ENCODE measurements at places on chromosomes 7 and 10.

DNA sequence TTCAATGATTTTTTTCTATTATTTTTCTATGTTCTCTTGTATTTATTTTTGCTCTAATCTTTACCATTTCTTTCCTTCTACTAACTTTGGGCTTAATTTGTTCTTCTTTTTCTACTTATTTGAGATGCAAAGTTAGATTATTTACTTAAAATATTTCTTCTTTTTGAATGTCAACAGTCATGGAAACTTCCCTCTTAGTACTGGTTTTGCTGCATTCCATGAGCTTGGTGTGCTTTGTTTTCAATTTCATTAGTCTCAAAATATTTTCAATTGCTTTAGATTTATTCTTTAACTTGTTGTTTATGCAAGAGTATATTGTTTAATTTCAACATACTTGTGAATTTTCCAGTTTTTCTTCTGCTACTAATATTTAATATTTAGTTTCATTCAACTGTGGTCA, 230.4 kb downstream of the LRRTM3 start:
- DNase-seq: no peak

- no peak for DNase-seq
Observed at GRCh38 chr10:24718031-24718855, 5.4 kb downstream of the ARHGAP21 start.

- no peak for DNase-seq
Observed at GRCh38 chr7:117114272-117114671, 161.0 kb downstream of the ST7 start.

DNA sequence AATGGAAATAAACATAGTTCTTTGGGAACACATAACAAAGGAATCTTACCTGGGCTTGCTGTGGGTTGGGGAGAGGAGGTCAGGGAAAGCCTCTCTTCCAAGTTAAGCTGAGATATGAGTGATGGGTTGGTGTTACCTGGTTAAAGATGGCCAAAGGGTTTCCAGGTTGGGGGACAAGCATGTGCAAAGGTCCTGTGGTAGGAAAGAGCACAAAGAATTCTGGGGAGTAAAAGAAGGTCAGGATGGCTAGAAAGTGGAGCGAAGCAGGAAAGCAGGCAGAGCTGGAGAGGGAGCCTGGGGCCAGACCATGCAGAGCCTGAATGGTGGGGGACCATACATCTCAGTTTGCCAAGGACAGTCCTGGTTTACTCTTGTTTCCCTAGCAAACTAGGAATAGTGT, 133.2 kb downstream of the CFAP58 start:
- no peak for DNase-seq

- DNase-seq: no peak
Observed at GRCh38 chr7:80884511-80885195, 34.2 kb downstream of the SEMA3C start.

GRCh38 chr10:117226813-117227451, 14.0 kb upstream of the SLC18A2 start:
- no peak for DNase-seq

DNA sequence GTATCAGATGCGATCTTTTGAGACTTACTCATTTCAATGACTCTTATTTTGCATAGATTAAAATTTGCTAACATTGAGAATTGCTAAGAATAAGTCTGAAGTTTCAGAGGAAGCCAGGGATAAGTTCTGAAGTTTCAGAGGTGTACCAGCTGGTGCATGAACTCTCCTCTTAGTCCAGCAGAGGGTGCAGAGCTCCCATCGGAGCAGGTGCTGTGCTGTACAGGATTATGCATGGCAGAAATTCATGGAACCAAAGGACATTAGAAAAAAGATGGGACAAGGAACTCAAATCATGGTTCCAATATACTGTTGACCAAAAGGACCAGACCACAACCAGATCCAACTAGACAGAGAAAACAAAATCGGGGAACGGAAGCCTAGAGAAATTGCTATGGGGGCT, 41.9 kb downstream of the MGAM2 start:
- DNase-seq: no peak

DNA sequence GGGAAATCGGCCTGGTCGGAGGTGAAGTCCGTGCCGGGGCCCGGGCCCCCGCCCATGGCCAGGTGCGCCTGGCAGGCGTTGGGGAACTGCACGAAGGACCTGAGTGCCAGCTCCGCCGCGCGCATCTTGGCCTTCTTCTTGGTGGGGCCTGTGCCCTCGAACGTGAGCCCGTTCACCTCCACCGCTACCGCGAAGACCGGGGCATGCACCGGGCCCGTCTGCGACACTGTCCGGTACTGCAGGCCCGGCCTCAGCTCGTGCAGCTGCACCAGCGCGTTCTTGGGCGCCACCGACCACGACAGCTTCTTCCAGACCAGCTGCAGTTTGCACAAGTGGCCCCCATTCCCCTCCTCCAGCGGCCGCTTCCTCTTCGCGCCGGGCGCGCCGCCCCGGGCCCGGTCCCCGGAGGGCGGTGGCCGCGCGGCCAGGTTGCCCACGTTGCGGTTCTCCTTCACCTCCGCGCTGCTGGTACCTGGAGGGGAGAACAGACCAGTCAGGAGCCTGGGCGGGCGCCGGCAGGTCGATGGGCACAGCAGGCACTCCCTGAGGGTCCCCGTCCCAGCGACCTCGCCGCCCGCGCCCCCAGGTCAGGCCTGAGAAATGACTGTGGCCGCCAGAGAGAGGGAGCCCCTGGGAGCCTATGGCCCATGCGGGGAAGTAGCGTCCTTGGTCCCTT, 307.4 kb downstream of the WDR37 start:
- DNase-seq: no peak

DNA sequence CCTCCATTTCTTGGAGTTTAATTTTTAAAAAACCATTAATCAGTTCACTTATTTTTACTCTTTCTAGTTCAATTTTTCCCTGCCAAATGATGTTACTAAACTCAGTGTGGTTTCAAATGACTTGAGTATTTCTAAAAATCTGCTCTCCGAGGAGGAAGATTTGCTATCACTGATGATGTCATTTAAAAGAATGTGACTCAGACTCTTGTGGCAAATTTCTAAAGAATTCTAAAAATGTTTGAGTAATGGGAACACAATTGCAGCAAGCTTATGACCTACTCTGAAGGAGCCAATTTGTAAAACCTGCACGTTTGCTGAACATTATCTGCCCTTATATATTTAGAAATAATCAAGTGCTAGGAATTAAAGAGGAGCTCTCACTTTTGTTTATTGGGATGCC, 88.6 kb downstream of the SPAG6 start:
- DNase-seq: no peak

DNA sequence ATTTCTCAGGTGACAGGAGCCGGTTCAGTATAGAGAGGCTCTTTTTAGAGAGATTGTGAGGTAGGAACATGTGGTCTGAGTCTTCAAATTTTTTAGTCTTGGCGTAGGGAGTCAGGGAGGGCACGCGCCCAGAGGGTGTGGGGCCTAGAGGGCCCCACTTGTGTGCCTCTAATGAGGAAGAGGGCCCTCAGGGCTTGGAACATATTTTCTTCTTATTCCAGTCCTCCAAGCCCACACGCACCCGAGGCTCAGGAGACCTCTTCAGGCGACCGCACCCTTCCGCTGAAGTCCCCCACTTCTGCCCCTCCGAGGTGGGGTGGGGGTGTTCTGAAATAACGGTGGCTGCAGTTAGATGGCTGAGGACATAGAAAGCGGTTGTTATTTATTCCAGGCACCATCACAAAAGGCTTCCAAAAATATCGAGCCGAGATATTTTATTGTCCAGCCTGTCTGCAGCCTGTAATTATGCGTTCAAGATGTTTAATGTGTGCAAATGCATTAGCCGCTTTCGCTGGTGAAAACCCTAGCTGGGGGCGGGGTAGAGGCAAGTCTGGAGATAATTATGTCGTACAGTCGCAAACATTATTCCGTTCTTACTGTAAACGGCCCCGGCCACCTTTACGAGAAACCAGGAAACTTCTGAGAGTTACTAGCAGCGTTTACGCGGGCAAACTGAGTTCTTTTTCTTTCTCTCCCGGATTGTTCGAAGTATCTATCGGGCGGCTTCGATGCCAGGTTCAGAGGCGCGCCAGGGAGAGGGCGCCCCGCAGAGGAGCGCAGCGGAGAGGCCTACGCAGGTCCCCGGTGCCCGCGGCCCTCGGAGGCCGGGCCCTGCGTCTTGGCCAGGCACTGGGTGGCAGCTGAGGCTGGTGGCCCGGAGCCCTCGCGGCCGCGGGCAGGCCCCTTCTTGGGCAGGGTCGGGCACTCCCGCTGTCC, 12.9 kb upstream of the HOXA13 start:
- DNase-seq: no peak

GRCh38 chr10:30705101-30705624, 75.6 kb upstream of the LYZL2 start:
- peak; percentile 48 for DNase-seq

GRCh38 chr10:132407846-132408278, 10.9 kb downstream of the PWWP2B start:
- DNase-seq: no peak

DNA sequence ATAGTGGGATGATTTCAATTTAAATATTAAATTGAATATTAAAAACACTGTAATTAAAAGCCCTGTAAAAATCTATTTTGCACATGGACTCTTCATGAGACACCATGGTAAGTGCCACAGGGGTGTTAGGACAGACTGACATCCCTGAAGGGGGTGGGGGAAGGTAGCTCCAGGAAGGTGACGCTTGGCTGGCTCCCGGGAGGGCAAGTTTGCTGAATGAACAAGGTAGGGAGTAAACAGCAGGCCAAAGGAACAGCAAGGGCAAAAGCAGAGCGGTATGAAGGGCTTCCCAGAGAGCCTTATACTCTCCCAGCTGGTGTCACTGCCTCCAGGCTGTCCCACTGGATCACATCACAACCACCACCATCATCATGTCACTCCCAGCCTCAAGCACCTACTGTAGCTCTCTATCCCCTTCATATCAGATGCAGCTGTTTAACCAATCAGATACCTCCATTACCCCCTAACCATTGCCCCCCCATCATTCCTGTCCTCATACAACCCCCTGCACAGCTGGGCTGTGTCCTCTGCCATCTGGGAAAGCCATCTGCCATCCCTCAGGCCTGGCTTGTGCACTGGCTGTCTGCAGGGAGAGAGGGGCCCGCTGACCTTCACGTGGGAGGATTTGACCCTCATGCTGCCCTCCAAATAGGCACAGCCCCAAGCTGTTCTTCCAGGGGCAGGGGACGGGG, 19.5 kb downstream of the HSPA12A start:
- DNase-seq: no peak

DNA sequence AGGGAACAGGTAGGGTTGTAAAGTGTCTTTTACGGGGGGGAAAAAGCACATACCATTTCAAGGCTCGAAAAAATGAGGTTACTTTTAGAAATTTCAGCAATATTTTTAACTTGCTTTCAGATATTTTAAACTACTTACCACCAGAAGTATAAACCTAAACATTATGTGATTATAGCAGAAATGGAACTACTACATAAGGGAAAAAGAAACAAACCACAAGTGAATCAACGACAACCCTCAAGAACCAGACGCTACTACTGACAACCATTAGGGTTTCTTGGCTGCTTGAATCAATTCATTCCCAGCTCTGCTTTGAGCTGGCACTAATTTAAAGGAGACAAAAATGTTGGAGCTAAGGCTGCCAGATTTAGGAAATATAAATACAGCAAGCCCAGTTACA, 80.1 kb downstream of the ZFAND4 start:
- no peak for DNase-seq

DNA sequence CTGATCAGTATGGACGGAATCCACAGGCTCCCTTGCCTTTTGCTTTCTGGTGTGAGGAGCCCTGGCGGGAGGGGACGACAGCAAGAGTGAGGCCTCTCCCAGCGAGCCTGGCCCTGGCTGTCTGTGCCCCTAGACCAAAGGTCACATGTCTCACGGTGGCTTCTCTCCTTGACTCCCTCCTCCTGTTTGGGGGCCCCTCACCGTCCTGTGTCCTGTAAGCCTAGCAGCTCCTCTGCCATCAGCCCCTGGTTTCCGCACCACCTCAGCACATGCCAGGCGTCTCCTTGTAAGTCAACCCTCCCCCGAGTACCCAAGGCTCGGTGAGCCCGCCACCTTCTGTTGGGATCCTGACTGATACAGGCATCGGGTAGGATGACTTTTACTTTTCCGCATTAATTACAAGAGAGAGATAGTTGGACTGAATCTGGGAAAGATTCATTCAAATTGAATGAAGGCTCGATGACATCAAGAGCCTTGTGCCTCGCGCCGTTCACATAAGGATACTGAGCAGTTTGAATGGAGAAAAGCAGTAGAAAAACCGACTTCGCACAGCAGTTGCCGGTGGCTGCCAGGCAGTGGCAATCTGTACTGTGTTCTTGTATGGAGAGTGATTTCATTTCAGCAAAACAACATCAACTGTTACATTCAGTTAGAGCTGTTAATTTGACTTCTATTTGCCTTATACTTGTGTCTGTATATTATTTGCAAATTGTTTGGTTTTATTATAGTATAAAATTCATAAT, 119.8 kb downstream of the XRCC2 start:
- DNase-seq: no peak

GRCh38 chr7:32846630-32847225, 44.8 kb downstream of the KBTBD2 start:
- peak; percentile 90 for DNase-seq

DNA sequence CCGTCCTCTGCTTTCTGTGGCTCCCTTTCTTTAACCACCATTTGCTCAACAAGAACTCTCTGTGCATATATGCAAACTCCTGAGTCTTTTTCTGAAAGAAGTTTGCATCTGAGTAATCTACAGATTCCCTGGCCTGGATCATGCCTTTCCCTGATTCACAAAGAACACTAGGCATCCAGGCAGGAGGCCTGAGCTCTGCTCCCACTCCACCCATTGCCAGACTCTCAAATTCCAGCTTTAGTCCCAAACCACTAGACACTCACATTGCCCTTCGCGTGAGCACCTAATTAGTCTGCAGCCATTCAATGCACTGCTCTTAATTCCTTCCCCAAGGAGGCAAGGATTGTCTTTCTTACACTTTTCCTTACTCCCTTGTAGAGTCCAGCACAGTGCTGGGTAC, 60.9 kb downstream of the ABCC2 start:
- no peak for DNase-seq

DNA sequence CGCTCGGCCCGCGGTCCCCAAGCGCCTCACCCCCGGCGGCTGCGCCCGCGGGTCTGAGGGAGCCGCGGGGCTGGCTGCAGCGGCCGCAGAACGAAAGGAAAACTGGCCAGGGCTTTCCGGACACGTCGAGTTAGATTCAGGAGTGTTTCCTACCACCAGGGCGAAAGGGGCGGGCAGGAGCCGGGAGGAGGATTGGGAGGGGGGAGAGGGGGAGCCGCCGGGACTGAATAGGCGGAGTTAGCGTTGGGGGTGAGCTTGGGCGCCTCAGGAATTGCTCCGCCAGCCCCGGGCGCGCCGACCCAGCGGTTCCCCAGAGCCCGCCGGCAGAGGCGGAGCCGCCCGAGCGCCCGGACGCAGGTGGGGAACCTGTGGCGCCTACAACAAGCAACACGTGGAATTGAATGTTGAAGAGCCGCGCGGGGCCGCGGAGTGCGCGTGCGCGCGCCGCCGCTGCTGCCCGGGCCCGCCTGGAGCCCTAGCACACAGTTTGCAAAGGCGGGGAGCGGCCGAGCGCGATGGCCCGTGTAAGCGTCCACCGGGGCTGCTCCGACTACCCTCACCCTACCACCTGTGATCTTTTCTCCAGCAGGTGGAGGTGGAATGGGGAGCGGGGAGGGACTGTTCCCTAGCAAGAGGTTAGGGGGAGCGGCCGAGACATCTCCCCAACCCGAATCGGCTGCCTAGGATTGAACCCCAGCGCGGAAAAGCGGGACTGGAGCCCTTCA, at the start of gene CADPS2:
CADPS2 (minus strand) TSS at position 104 of the 725 bp plus-strand sequence. CDS start 123 bp downstream, outside the sequence.
- DNase-seq: no peak

GRCh38 chr10:70920519-70920918, 32.2 kb upstream of the PCBD1 start:
- no peak for DNase-seq
